ENCODE measurements at places on chromosomes 6 and 20.
A peak's percentile ranks its signal among the peaks of the same experiment; 100 is the strongest.

DNA sequence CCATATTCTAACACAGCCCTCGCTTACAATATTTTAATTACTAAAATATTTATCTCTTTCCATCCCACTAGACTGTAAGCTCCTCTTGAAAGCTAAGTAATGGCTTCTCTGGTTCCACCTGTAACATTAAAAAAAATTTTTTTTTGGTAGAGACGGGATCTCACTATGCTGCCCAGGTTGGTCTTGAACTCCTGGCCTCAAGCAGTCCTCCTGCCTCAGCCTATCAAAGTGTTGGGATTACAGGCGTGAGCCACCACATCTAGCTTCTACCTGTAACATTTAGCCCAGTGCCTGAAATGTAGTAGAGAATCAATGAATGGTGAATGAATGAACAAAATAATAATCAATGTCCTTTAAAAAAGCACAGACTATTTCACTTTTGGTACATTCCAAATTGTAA, 28.8 kb downstream of the DEK start:
- DNase-seq: no peak

- peak; percentile 89 for DNase-seq
These were observed 24.8 kb downstream of the C6orf15 start for GRCh38 chr6:31087494-31088089.

DNA sequence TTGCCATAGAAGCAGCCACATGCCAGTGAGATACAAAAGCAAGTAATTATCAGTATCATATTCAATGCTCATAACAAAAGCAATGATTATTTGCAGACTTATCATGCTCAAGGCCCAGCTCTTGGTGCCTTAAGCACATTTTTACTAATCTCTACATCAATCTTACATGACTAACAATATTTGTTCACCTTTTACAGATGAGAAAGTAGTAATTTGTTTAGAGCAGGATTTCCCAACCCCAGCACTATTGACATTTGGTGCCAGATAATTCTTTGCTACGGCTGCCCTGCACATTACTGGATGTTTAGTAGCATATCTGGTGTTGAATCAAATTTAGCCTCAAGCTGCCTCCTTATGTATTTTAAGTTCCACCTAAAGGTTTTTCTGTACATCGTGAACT, 19.0 kb upstream of the DOK5 start:
- DNase-seq: no peak

GRCh38 chr6:144083172-144083571, 12.2 kb downstream of the SF3B5 start:
- DNase-seq: no peak

GRCh38 chr6:24157886-24158285, 31.9 kb downstream of the NRSN1 start:
- no peak for DNase-seq

DNA sequence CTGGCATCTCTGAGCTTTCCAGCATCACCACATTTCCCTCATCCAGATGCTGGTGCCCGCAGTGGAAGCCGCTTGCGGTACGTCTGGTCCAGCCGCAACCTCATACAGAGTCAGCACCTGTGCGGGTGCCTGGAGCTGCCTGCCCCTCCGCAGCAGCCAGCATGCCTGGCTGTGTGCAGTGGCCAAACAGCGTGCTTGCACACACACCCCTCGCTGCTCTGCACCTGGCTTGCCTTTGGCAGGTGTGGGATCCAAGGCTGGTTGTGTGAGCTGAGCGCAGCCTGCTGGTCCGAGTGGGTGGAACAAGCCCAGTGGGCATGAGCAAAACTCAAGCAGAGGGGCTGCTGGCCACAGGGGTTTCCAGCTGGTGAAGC, 3.1 kb upstream of the HINT3 start:
- no peak for DNase-seq

GRCh38 chr6:157215717-157216116, 107.6 kb downstream of the TMEM242 start:
- DNase-seq: no peak

- peak; percentile 72 for DNase-seq
These were observed 9.3 kb upstream of the KCNK15 start for GRCh38 chr20:44736170-44737021.

- no peak for DNase-seq
These were observed 4.2 kb downstream of the MAPRE1 start for GRCh38 chr20:32823737-32824588.

DNA sequence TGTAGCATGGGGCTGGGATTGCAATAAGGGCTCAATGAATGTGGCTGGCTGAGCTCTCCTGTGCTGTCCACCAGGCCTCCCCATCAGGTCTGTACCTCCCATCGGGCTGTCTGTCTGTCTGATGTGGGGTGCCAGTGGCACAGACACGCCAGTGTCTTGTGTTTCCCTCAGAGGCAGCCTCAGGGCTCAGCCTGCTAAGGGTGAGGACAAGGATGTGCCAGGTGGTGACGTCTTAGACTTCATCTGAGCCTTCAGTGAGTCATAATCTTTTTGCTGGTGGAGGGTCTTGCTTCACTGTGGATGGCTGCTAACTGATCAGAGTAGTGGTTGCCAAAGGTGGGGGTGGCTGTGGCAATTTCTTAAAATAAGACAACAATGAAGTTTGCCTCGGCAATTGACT, 194.7 kb downstream of the NRN1 start:
- no peak for DNase-seq

- DNase-seq: peak; percentile 63
These were observed 34.9 kb upstream of the REV3L start for GRCh38 chr6:111517965-111518364.

DNA sequence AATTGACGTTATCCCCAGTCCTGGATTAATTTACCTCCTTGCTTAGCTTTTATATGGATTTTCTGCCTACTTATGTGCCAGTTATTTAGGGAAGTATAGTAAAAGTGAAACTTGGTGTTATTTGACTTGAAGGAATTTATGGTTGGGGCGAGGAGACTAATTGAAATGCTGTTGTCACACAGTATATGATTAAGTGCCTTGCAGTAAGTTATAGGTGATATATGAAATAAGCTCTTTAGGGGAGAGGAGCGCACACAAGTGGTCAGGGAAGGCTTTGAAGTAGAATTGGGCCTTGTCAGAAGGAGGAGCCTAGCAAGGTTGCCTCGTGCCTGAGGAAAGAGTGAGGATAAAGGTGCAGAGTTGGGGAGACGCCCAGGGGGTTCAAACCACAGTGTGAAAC, 20.5 kb downstream of the NCOA7 start:
- no peak for DNase-seq

DNA sequence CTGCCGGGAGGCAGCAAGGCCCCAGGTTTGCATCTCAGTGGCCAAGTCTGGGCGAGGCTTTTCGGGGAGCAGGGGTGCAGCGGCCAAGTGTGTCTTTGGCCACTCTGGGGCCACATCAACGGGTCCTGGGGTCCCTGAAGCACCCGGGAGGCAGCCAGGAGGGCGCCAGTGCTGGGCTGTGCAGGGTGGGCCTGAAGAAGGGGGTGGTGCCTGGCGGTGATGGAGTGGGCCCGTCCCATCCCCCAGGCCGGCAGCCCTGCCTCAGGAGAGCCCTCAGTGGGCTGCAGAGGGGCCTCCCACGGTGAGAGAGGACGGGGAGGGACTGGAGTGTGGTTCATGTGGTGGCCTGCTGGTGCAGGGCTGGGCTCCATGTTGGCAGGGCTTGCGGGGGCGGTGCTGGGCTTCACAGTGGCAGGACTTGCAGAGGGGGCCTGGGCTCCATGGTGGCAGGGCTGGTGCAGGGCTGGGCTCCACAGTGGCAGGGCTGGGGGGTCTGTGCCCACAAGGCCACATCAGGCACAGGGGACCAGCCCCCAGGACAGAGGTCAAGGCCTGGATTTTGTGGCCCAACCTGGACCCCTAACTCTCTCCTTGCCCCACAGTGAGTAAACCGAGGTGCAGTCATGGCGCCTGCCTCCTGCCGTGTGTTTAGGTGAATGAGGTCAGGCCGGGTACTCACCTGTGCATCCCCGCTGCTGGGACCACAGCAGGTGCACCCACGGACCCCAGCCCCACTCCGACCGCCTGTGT, 10.5 kb upstream of the BHLHE23 start:
- no peak for DNase-seq

GRCh38 chr6:87656857-87657256, 45.2 kb downstream of the AKIRIN2 start:
- DNase-seq: no peak

DNA sequence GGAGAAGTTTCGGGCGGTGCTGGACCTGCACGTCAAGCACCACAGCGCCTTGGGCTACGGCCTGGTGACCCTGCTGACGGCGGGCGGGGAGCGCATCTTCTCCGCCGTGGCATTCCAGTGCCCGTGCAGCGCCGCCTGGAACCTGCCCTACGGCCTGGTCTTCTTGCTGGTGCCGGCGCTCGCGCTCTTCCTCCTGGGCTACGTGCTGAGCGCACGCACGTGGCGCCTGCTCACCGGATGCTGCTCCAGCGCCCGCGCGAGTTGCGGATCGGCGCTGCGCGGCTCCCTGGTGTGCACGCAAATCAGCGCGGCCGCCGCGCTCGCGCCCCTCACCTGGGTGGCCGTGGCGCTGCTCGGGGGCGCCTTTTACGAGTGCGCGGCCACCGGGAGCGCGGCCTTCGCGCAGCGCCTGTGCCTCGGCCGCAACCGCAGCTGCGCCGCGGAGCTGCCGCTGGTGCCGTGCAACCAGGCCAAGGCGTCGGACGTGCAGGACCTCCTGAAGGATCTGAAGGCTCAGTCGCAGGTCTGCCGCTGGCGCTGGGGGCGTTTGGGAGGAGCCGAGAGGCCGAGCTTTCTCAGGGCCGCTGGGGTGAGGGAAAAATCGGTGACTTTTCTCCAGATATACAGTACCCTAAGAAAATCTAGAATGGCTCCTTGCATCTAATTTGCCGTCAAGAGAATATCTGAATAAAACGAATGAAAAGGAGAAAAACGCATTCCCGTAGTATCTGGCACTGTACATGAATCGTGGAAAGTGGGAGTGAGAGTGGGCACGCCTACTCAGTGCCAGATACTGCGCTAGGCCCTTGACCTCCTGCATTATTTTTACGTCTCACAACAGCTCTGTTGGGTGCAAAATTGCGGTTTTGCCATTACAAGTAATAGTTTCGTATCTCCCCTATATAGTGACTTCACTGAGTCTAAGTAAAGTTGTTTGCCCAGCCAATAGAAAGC, 1.0 kb downstream of the CALHM6 start:
- DNase-seq: no peak

- no peak for DNase-seq
These were observed 7.6 kb downstream of the PRND start for GRCh38 chr20:4729265-4729664.

- DNase-seq: no peak
These were observed 25.8 kb downstream of the PRL start for GRCh38 chr6:22271081-22271480.

DNA sequence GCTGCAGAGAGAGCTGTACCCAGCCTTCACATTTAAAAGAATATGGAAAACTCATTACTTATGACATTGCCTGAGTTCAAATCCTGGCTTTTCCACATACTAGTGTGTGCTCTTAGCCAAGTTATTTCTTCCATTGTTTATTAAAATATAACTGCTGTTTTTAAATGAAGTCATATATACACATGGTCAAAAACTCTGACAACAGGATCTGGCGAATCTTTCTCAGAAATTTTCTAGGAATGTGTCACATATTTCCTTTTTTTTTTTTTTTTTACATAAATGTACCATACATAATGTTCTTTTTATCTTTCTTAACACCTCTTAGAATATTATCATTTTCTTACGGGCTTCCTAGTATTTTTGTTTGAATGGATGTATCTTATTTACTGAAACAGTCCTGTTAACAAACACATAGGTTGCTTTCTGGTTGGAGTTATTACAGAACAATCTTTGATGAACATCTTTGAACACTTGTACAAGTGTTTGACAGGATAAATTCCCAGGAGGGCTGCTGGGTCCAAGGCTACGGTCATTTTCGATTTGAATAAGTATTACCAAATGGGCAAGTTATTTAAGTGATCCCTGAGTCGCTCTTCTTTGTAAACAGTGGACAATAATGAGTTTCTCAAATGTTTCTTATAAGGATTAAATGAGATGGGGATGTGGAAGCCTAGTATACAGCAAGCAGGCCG, 1.6 kb upstream of the SNX9 start:
- DNase-seq: no peak

DNA sequence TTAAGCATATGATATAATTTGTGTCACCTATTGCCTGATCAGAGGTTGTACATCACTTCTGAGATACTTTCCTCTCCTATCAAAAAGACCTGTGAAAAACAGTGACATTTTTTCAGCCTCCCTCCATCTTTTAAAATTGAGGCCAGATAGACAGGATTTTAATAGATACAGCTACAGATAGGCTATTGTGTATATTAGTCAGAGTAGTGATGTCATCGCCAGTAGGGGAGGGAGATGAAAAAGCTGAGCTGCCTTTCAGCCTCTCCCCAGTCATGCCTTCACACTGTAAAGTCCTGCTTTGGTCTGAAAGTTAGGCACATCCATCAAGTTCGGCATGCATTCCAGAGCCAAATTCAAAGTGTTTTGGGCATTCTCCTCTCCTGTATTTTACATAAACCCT, 7.9 kb upstream of the PABPC1L start:
- DNase-seq: no peak

DNA sequence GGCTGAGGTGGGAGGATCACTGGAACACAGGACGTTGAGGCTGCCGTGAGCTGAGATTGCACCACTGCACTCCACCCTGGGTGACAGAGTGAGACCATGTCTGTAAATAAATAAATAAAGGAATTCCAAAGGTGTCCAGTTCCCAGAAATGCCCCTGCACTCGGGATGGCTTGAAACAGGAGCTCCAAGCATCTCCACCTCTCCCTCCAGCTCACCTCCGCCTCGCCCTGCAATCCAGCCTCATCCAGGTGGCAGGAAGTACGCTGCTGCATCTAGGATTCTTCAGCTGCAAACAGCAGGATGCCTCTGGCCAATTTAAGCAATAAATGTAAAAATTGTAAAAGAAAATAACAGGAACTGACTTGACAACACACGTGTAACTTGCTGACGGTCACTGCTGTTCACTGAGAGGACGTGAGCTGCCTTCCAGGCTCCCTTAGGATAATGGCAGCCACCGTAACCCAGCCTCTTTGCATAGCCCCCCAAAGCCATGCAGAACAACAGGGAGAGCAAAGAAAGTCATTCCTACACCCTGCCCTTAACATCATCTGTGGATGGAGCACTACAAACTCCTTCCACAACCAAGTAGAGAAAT, 11.4 kb upstream of the GRM4 start:
- no peak for DNase-seq

DNA sequence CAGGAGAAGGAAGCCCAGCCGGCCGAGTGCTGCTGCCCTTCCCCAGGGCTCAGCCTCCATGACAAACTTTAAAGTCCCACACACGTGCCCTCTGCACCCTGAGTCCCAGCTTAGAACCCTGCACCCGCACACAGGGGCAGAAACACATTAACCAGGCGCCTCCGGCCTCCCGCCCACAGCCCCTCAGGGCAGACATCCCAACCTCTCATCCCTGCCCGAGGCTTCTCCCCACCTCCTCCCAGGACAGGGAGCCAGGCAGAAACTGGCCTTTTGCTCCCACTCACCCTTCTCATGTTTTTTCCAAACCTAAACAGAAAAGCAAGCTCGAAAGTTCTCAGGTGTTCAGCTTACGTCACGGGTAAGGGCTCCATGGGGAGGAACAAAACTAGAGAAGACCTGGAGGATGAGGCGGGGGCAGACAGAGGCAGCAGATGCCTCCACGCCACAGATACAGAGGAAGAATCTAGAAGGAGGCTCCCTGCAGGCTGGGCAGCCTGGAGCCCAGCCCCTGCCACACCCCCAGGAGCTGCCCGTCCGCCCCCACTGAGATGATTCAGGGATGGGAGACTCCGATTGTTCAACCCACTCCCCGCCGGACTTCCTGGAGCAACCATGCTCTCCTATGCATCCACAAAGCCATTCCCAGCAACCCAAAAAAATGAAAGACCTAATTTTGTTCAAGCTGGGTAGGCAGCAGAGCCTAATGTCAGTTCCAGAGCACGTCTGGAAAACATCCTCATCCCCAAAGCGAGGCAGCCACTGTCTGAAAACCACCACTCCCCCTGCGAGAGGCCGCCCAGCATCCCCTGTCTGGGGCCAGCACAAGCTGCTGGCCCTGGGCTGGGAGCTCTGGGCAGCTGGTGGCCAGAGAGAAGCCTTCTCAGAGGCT, 8.8 kb downstream of the KCNQ2 start:
- no peak for DNase-seq

All from uterus (tissue), 4 donors.